A172 (cell line): ENCODE measurements at places on chromosomes 3 and 15.
A peak's percentile ranks its signal among the peaks of the same experiment; 100 is the strongest.

DNA sequence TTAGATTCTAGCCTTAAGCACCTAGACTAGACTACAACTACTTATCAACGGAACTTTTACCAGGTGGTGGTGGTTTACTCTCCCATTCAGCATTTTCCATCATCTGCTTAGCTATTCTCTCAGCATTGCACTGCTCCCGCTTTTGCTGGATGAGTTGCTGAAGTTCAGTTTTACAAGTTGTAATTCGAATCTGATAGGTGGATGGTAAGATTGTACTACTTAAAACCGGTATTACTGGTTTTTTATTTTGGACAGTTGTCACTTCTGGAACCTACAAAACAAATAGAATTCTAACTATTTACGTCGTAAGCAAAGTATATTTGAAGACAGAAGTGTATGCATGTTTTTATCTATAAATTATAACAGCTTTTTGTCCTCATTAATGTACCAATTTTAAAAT is 41.1 kb downstream of the PIK3R4 start:
- no peak for DNase-seq

- no peak for DNase-seq
These were observed 114.6 kb upstream of the C15orf61 start for GRCh38 chr15:67406257-67406861.

DNA sequence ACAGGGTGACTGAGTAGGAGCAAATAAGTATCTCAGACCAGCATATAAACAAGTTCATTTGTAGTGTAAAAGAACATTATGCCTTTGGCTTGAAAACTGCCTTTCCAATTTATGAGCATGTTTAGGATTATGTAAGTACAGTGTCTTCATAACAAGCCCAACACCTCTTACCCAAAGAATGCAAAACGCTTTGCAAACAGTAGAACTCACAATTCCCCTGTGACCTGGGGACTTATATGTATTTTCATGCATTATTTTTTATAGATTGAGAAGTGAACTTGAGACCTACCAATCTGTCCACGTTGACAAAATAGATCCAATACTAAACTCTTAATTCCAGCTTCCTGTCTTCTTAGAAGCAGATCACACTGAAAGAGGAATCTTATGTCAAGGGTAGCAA is 202.1 kb downstream of the TP63 start:
- no peak for DNase-seq

DNA sequence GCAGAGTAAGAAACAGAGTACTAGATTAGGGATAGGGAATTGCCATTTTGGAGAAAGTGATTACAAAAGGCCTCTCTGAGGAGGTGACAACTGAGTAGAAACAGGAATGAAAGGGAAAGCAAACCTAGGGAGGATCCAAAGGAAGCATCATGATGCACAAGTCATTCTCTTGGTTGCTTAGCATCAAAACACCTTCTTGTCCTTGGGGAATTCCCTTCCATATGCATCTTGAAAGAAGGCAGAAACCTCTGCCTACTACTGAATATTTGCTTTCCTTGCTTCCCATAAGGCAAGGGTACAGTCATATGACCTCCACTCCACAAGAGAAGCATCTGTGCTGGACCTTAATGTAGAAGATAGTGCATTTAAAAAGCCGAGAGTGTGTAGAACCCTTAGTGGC is 24.1 kb downstream of the GABPB1 start:
- DNase-seq = peak; percentile 4

GRCh38 chr3:20462226-20462625 is 276.2 kb upstream of the SGO1 start:
- DNase-seq = no peak

- no peak for DNase-seq
These were observed 24.3 kb downstream of the MRPS25 start for GRCh38 chr3:15040844-15041243.

DNA sequence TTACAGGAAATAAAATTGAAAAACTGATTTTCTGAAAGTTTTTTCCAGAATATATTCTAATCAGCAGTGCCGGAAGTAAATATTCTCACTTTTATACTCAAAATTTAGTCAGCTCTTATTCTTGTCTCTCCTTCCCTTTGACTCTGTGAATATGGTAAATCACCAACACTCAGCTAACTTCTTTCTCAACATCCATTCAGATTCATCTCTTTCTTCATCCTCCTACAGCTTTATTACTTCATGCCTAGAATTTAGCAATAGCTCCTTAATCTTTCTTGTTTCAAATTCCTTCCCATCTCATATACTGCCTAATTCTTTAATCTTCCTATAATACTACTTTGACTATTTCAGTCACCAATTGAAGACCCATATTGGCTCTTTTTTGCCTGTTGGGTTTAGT is 67.9 kb downstream of the FGF7 start:
- no peak for DNase-seq

DNA sequence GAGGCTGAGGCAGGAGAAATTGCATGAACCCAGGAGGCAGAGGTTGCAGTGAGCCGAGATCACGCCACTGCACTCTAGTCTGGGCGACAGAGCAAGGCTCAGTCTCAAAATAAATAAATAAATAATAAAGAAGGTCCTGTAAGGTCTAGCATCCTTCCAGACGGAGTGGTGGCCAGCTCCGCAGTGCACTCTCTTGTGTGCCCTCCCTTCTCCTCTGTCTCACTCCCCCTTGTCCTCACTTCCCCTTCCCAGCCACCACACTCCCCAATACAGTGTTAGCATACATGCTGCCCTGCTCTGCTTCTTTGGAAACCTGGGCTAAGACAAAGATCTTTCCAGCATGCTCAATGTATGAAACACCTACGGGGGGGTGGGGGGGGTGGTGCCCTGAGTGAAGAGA is 3.4 kb upstream of the CLN6 start:
- DNase-seq = no peak

GRCh38 chr15:29686445-29687203 is 135.6 kb downstream of the TJP1 start:
- DNase-seq = no peak

DNA sequence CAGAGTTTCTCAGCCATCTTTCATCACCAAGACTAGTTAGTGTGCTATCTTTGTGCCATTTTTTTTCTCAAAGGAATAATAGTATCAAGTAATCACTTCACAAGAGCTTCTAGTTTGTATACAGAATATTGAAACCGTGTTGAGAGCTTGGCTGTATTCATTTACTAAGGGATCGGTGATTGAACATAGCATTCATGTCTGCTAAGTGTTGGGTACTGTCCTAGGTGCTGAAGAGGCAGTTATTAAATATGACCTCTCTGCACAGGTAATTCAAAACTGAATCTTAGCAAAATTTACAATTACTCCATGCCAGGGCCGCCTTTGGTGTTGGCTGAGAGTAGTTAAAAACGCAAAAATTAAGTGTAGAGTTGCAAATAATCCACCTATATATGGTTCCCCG is 355.3 kb upstream of the RORA start:
- peak; percentile 2 for DNase-seq

- no peak for DNase-seq
These were observed 19.3 kb upstream of the SPG21 start for GRCh38 chr15:65008983-65009382.

GRCh38 chr3:98109807-98110549 is 20.5 kb upstream of the OR5H1 start:
- DNase-seq = no peak

- no peak for DNase-seq
These were observed 41.1 kb downstream of the IFT57 start for GRCh38 chr3:108181172-108181571.

DNA sequence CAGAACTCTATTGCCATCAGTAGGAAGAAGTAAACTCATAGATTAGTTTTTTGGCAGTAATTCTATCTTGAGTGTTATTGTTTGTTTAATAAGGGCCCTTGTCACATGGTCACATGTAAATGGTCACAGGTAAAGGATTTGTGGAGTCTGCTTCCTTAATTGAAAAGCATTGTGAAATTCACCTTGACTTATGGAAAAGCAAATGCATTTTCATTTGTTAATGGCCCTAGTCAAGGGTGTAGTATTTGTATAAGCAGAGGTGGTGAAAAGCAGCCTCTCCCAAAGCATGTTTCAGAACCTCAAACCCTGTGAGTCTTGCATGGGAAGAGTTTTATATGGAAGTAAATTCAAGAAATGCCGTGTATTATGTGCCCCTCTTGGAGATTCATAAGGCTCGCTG is 197.5 kb upstream of the NR2E3 start:
- DNase-seq = no peak

- no peak for DNase-seq
These were observed 54.9 kb downstream of the KIF9 start for GRCh38 chr3:47227678-47228077.

- no peak for DNase-seq
These were observed 11.4 kb downstream of the SKIL start for GRCh38 chr3:170368921-170369320.

DNA sequence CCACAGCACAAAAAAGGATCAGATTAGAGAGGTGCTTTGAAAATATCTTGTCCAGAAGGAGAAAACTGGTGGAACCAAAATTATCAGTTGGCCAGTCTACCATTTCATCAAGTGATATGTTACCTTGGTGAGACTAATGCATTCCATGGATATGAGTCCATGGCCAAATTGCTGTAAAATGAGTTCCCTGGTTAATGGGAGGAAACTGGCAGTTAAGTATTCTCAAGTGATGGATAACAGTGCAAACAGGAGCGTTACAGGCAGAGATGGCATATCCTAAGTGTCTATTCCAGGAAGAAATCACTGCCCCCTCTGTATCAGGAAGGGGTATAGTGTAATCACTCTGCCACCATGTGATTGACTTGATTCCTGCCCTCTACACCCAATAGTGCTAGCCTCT is 34.0 kb downstream of the MYRIP start:
- no peak for DNase-seq

GRCh38 chr3:7953449-7954014 is 548.1 kb upstream of the LMCD1 start:
- DNase-seq = no peak

GRCh38 chr3:26291840-26292239 is 330.7 kb upstream of the LRRC3B start:
- no peak for DNase-seq

DNA sequence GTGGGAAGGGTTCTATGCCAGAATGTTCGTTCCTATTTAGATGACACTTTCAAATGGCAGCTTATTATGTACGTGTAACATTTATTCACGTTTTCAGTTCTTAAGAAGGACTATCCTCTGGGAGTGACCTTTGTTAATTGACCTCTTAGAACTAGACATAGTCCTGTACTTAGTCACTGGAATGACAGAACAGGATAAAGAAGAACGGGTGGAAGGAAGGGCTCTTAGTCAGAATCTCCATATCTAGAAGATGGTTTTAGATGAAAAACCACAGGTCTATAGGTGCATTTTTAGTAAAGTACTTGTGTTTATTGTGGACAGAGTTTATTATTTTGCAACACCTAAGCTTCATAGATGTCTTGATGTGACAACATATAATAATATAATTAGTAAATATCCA is 6.5 kb downstream of the METTL6 start:
- DNase-seq = peak; percentile 48

- no peak for DNase-seq
These were observed 125.2 kb downstream of the CNTN3 start for GRCh38 chr3:74489050-74489792.

DNA sequence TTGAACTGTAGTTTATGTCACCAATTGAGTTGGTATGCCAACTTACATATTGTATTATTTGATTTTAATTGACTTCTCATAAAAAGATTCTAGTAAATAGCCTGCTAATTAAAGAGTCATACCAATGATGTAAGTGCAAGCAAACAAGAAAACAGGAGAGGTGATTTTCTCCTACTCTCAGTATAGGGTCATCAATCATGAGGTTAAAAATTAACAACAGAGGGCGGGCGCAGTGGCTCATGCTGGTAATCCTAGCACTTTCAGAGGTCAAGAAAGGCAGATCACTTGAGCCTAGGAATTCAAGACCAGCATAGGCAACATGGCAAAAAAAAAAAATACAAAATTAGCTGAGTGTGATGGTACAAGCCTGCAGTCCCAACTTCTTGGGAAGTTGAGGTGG is 108.7 kb downstream of the MYO9A start:
- no peak for DNase-seq

DNA sequence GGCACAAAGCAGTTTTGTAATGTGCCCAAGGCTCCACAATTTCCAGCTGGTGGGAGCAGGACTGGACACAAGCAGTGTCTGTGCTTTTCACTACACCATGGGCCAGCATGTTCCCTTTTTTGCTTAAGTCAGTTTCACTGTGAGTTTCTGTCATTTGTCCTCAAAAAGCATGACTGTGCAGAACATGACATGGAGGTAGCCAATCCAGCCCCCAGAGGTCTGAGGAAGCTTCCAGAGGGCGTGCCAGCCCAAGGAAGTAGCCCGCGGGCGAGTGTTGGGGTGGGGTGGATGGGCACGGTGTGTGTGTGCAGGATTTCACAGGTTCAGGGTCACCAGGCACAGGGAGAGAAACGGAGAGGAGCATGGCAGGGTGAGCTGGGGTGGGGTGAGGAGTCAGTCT is 8.0 kb upstream of the EEFSEC start:
- no peak for DNase-seq

DNA sequence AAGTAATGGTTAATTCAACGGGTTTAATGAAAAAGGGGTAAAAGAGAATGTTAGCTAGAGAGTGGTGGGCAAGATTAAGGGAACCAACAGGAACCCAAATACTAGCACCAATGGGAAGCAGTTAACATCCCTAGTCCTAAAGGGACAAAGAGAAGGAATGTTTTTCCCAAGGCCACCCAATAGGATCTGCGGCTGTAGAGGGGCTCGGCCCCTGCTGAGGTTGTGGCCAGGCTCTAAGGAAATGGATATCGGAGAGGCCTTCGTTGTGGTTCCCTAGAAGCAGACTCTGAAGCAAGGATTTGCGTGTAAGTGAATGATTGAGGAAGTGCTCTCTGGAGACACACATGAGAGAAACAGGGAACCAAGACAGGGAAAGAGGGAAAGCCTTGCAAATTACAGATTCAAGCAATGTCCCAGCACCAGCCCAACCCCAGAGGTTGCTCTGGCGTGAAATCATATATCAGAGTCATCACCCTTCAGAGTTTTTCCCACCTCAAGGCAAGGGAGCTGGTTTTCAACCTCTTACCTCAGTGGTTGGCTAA is 83.6 kb upstream of the TNIK start:
- DNase-seq = no peak

DNA sequence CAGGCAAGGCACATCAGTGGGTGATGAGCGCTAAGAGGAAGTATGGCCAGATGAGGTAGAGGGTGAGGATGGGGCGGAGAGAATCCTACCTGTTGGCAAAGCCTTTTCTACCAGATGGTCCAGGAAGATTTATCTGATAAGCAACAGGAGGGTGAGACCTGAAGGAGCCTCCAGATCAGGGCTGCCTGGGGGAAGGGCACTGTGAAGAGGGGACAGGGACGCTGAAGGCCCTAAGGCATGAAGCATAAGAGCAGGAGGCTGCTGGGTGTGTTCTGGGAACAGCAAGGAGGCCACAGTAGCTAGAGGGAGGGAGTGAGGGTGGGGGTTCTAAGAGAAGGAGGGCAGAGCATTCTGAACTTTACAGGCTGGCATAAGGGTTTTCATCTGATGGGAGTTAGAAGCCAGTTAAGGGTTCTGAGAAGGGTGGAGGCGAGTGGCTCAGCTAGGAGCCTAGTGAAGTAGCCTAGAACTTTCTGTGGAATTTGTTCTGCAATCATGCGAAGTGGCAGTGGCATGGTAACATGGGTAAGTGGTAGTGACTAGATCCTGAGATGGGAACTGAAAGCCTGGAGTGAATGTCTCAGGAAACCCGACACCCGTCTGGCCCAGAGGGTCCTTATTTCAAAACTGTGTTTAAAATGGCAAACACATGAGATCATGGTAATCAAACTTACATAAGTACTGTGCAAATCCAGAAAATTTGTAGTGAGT is 29.9 kb downstream of the CGNL1 start:
- DNase-seq = no peak
